ENCODE measurements at places on chromosomes 2 and 18.

GRCh38 chr2:206518997-206519396, 75.7 kb downstream of the ADAM23 start:
- no peak for DNase-seq

GRCh38 chr2:172962082-172962481, 113.6 kb upstream of the MAP3K20 start:
- no peak for DNase-seq

- DNase-seq = no peak
These were observed 15.2 kb upstream of the LBH start for GRCh38 chr2:30216157-30216556.

- DNase-seq = no peak
These were observed 112.3 kb downstream of the TNS1 start for GRCh38 chr2:217890445-217890844.

DNA sequence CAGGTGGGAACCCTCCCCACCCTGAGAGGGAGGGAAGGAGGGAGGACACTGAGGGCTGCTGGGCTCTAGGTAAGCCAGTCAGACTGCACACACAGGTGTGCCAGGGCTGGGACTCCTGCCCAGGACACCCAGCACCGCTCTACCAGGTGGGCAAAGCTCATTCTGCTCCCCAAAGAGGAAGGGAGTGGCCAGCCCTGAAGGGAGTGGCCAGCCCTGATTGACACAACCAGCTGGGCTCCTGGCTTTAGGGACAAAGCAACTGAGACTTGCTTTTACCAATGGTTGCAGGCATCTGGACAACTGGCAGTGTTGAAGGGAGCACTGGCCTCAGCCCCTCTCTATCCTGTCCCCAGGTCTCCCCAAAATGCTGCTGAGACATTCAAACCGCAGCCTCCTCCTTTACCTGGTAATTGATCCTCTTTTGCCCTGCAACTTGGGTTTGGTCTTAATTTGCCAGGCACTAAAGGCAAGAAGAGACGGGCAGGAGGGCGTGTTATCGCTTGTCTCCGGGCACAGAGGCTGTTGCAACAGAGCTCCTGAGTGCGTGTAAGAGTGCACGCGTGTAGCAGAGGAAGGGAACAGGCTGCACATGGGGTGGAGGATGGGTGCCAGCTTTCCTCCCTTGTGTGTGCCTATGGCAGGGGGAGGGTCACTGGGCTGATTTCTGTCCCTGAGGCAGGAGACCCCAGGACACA, 14.5 kb upstream of the FOSL2 start:
- no peak for DNase-seq

DNA sequence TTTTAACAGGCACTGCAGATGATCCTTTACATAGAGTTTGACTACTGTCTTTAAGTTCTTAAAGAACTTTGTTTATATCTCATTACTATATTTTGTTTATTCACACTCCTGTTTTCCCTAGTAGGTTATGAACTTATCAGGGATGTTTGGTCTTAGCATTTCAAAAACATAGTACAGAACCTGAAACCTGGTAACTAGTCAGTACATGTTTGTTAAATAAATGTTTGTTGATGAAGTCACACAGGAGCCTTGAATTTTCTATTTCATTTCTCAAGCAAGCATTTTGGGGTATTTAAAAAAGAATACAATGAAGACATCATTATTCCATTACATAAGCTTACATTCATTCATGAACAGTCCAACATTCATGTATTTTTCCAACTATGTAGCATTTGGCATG, 280.3 kb upstream of the ZSWIM2 start:
- DNase-seq = no peak

DNA sequence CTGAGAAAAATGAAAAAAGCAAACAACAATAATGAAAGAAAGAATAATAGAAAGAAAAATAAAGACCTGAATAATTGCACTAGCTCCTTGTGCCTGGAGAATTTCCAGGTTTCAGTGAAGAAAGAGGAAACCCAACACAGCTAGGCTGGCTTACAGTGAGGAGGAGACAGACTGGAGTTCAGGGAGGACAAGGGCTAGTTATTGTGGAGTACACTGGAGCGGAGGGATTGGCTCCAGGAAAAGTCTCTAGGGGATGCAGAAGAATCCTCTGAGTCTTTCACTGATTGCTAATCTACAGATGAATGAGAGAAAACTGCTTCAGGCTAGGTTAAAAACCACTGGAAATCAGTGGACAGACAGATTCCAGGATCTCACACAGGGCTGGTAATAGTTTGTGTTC, 163.6 kb upstream of the RBMS1 start:
- DNase-seq = no peak

GRCh38 chr2:241753493-241753892, 19.1 kb downstream of the D2HGDH start:
- no peak for DNase-seq

DNA sequence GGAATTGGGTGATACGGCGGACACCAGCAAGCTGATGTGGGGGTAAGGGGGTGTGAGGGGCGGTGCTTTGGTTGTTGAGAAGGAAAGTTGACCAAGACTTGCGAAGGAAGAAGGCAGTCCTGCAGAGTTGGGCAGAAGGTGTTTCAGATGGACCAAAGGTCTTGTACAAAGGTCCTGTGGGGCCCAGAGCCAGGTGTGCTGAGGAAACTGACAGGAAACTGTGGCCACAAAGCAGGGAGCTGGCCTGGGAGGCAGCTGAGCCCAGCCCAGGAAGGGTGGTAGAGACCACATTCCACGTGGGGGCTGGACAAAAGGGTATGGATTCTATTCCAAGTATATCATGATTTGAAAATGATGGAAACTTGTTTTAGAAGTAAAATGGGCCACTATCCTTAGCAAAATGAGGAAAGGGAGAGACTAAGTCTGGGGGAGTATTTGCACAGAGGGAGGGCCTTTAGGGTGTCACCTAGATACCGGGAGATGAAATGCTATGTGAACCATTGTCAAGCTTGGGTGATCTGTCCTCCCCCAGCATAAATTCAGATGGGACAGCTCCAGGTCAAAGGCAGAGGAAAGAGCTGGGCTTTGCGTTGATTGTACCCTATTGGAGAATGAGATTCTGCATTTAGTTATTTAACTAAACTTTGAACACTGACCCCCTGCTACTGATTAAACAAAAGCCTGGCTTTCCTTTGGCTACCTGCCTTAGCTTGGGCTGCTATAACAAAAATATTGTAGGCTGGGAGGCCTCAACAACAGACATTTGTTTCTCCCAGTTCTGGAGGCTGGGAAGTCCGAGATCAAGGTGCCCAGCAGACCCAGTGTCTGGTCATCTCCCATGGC, 4.3 kb upstream of the EDAR start:
- no peak for DNase-seq

DNA sequence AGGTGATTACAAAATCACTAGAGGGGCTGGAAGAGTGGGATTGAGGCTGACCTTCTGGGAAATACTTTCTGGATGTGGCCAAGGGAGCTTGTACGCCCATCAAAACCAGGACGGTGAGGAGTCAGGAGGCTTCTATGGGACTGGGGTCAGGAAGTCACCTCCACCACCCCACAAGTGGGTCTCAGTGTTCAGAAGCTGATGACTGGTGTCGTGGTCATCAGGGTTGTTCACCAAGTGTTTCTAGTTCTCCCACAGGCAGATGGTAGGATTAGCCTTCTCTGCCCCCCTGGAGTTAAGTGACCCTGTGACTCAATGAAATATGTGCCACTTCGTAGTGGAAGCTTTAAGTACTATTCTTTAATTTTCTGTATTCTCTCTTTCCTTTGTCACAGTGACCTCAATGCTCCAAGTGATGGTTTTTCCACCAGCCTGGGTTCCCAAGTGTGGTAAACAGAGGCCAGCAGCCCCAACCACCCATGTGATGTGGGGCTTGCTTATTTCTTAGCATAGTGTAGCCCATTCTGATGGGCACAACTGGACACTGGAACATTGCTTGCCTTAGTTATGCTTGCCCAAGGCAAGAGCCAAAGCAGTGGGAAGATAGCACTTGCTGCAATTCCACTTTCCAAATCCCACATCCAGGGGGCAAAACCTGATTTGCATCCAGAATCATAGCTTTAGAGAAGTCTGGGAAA, 258.8 kb downstream of the CYP26B1 start:
- DNase-seq = no peak

DNA sequence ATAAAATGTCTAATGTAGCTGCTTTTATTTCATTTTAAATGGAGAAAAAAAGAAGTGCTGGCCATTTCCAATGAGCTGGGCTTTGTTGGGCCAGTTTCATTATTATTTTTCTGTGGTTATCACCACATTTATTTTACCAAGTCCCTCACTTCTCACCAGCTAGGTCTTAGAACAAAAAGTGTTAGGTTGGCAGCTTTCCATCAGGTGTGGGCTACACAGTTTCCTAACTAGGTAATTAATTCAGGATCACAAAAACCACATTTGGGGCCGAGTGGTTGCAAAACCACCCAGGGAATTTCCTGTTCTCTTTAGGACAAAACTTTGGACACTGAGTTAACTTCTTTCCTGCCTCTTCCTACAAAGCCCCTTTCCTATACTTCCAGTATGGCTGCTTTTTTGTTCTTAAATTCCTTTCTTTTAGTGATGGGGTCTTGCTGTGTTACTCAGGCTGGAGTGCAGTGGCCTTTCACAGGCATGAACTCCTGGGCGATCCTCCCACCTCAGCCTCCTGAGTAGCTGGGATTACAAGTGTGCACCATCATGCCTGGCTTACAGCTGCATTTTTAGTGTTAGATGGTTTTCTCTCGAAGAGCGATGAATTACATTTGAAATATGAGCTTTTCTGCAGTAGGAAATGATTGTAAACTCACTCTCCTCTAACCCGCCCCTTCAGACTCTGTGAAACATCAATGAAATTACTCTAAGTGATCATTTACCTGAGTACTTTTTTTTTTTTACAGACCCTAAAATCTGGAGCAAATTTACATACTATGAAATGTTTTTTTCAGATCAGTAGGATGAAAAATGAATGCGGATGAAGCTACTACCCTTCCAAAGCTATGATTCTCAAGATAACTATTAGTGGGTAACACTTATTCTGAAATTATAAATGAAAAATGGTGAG, 2.6 kb upstream of the ZFP36L2 start:
- no peak for DNase-seq

Data from CMK (cell line).